ENCODE measurements at places on chromosomes 13 and 19.

- DNase-seq, result no peak
Observed at GRCh38 chr19:17865364-17866311, 5.9 kb downstream of the RPL18A start.

- DNase-seq, result no peak
Observed at GRCh38 chr13:41212881-41213280, 18.5 kb upstream of the KBTBD7 start.

- DNase-seq, result no peak
Observed at GRCh38 chr19:13835791-13836723, 40.8 kb downstream of the ZSWIM4 start.

- DNase-seq, result no peak
Observed at GRCh38 chr13:106143930-106144709, 391.3 kb downstream of the EFNB2 start.

DNA sequence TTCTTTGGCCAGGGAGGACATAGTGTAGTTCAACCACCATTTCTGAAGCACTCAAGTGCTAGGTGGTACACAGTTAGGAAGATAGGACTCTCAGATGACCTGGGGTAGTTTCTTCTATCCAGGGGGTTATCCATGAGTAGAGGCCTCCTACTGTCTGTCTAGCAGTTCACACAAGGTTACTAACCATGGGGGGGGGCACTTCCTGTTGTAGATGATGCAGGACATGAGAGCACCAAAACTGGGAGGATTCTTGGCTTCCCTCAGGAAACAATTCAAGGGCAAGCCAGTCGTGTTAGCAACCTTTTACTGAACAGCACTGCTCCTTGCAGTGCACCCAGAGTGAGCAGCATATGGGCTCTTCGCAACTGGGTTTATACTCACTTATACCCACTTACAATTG is 8.9 kb upstream of the TPP2 start:
- no peak for DNase-seq

DNA sequence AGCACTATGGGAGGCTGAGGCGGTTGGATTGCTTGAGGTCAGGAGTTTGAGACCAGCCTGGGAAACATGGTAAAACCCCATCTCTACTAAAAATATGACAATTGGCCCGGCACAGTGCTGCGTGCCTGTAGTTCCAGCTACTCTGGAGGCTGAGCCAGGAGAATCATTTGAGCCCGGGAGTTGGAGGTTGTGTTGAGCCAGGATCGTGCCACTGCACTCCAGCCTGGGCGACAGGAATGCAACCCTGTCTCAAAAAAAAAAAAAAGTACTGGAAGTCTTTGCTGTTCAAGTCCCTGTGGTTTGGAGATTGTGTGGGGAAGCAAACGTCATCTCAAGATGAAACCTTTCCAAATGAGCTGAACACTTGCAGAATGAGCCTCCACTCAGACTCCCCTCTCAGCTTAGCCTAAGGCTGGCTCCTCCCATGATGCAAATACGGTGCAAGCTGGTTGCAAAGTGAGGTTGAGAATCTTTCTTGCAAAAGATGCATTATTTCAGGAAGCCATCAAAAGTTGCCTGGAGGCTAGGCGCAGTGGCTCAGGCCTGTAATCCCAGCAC is 46.2 kb downstream of the MYO9B start:
- no peak for DNase-seq

- DNase-seq, result no peak
Observed at GRCh38 chr13:20696073-20696472, 7.4 kb upstream of the IL17D start.

DNA sequence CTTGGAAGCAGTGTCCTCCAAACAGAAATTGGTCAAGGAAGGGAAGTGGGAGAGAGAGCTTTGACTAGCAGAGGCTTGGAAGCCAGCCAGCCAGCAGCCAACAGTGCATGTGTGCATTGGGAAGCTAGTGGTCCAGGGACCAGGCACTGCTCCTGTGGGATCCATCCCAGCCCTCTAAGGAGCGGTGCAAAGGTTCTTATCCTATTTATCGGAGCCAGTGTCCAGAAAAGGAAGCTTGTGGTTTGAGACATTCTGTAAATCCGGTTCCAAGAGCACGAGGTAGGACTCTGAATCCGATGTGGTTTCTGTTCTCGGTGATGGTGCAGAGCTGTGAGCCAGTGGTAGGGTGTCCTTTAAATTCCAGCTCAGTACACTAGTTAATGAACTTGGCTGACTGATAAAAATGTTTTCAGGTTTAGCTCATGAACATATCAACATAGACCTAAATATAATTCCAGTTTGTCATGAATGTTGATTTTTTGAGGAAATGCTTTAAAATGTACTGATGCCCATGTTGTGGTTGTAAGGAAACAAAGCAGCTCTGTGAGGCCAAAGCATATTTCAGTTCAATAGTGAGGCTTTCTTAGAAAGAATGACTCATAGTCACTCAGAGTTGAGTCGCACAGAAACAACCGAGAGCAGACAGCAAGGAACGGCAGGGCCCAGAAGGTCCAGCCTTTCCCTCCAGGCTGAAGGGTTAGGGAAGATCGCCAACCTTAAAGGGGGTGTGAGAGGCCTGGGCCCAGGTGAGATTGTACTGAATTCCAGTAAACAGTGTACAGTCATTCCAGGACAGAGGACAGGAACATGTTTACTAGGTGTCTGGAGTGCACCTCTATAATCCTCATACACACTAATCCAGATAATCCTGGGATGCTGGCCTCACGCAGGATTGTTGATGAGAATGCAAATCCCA is 21.5 kb upstream of the GARRE1 start:
- DNase-seq, result no peak

GRCh38 chr19:2491130-2491801 is 15.3 kb downstream of the GADD45B start:
- DNase-seq, result no peak

GRCh38 chr19:19459707-19460251 is 54.3 kb downstream of the GATAD2A start:
- no peak for DNase-seq

- no peak for DNase-seq
Observed at GRCh38 chr19:17037966-17038500, 11.4 kb upstream of the CPAMD8 start.

DNA sequence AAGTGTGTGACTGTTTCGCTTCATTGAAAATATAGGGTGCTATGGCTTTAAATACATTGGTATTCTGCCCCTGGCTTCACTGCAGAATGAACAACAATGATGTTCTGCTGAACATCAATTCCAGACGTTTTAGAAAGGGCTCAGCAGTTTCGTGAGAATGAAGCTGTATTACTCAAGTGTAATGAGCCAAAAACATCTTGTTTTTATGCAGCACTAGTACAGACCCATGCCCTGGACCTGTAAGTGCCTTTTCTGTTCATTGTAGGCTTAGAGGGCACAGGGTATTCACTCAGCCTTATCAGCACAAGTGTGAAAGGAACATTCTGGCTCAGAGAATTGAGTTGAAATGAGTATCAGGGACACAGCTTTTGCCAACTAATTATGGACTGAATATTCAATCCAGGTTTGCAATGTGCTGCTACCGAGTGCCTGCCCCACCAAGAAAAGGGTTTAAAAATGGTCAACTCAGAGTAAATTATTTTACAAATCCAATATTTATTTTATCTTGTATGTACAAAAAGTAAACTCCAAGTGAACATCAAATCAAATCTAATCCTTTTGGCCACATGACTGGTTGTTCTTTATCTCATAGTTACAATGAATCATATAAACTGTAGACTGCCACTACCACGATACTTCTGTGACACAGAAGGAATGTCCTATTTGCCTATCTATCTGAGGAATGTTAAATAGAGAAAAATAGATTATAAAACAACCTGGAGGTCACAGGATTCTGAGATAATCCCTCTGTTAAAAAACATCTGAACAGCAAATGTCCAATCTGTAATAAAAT is 362.8 kb downstream of the NALCN start:
- DNase-seq, result no peak

DNA sequence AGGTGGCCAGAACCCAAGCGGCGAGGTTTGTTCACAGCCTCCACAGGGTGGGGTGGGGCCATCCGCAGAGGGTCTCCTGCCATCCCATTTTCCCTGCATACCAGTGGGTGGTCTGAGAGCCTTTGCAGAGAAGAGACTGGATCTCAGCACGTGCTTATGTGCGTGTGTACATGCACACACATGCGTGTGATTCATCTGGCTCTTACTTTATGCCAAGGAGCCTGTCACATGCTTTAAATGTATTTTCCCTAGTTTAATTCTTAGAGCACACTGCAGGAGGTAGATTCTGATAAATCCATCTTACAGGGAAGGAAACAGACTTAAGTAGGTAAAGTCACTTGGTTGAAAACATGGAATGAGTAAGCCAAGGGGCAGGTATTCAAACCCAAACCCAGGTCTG is 47.1 kb downstream of the CAPN12 start:
- no peak for DNase-seq

DNA sequence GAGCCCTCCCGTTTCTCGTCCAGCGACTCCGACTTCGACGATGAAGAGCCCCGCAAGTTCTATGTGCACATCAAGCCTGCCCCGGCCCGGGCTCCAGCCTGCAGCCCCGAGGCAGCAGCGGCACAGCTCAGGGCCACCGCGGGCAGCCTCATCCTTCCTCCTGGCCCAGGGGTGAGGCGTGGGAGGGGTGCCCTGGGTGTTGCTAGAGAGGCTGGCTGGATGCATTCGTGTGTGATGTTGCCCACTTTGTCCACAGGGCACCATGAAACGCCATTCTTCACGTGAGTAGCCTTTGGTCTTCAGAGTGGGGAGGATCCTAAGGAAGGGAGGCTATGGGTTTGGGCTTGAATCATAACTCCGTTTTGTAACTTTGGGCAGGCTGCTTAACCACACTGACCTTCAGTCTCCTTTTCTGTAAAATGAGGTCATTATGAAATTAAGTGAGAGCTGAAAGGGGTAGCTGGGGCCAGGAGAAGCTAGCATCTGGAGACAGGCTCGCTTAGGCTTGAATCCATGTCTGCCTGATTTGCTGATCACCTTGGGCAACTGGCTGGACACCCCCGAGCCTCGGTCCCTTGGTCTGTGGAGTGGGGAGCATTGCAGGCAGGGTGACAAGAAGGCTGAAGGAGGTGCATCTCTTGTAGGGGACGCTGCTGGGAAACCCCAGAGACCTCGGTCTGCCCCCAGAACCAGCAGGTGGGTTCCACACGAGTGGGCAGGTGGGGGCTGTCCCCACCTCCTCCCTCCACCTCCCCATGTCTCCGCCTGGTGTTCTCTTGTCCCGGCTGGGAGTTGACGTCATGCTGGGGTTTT is 18.7 kb upstream of the B3GNT3 start:
- DNase-seq, result no peak

- DNase-seq, result peak; percentile 71
Observed at GRCh38 chr19:52140032-52140710, 433 bp upstream of the ZNF616 start.
